Small intestine (tissue), 16 donors: ENCODE measurements at places on chromosomes 6 and 20.

- DNase-seq = no peak
Measured at GRCh38 chr6:134564705-134565104, 246.8 kb upstream of the SGK1 start.

DNA sequence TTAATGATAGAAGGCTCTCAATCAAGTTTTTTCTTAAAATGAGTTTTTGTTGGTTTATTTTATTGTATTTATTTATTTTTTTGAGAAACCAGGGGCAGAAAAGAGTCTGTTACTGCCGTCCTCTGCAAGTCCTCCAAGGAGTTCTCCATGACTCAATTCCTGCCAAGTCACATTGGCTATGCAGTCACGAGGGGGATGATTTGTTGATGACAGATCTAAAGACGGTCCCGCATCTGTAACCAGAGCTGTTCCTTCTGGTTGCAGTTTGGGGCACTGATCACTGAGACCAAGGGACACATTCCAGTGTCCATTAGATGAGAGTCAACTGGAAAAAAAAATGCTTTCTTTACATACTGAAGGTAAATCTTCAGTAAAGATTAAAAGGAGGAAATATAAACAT is 13.9 kb upstream of the TSHZ2 start:
- DNase-seq = no peak

DNA sequence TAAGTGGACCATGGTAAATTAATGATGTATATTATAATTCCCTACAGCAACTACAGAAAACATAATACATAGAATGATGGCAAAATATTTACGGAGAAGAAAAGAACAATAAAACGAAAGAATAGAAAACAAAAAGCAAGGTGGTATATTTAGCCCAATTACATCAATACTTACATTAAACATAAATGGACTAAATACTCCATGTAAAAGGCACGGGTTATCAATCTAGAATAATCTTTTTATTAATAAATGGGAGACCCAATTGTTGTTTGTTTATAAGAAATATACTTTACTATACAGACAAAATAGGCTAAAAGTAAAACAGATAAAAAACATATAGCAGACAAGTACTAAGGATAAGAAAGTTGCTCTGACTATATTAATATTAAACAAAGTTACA is 137.2 kb downstream of the TASP1 start:
- DNase-seq = no peak

DNA sequence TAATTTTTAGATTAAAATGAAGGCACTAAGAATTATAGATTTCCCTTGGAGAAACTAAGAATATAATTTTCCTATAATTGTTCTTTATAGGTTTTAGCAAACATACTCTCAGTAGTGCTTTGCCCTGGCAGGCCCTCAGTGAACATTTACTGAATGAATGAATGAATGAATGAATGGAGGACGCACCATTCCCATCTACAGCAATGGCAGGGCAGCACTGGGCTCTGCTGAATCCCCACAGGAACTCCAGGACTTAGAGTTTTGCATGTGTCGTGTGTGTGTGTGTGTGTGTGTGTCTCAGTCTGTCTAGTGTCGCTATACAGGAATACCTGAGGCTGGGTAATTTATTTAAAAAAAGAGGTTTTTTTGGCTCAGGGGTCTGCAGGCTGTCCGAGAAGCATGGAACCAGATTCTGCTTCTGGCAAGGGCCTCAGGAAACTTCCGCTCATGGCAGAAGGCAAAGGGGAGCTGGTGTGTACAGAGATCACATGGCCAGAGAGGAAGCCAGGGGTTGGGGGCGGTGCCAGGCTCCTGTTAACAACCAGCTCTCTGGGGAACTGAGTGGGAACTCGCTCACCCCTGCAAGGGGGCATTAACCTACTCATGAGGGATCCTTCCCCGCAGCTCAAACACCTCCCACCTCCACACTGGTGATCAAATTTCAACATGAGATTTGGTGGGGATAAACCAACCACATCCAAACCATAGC is 20.1 kb downstream of the RNASET2 start:
- DNase-seq = no peak

- no peak for DNase-seq
Measured at GRCh38 chr6:108793516-108794251, 54.5 kb upstream of the ARMC2 start.

DNA sequence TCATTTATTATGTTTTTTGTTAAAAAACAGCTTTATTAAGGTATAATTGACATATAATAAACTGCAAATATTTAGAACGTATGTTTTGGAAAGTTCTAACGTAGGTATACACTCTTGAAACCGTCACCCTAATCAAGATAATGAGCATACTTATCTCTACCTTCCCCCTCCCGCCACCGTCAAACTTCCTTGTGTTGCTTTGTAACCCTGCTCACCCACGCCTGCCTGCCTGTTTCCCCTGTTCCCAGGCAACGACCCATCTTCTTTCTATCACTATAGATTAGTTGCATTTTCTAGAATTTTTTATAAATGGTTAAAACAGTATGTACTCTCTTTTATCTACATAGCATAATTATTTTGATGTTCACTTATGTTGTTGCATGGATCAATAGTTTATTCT is 33.5 kb upstream of the GCLC start:
- no peak for DNase-seq

DNA sequence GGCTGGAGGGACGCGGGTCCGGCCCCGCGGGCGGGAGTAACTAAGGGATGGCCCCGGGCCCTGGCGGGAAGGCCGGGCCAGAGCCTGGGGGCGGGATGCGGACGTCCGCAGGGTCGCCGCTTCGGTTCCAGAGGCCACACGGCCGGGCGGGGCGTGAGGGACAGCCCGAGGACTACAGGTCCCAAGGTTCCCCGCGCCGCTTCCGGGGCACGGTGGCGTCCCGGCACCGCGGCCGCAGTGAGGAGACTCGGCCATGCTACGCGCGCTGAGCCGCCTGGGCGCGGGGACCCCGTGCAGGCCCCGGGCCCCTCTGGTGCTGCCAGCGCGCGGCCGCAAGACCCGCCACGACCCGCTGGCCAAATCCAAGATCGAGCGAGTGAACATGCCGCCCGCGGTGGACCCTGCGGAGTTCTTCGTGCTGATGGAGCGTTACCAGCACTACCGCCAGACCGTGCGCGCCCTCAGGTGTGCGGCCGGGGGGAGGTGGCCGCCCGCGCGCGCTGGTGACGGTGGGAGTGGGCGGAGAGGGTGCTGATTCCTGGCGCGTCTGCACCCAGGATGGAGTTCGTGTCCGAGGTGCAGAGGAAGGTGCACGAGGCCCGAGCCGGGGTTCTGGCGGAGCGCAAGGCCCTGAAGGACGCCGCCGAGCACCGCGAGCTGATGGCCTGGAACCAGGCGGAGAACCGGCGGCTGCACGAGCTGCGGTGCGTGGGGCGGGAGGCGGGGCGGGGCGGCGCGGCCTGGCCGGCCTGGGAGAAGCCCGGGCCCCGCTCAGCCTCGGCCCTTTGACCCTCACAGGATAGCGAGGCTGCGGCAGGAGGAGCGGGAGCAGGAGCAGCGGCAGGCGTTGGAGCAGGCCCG is at the start of gene MRPS26:
Gene MRPS26, plus strand, starts transcription at position 237 of the 861 bp plus-strand sequence. Its CDS starts 17 bp downstream, at position 254.
- peak; percentile 97 for DNase-seq

DNA sequence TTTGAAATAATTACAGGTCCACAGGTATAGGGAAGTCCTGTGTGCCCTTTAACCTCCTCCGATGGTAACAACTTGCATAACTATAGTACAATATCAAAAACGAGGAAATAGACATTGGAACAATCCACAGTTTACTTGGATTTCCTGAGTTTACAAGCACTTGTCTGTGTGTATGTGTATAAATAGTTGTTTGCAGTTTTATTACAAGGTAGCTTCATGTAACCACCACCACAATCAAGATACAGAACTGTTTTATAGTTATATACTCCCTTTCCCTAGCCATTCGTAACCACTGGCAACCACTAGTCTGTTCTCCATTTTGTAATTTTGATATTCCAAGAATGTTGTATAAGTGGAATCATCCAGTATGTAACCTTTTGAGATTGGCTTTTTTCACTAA is 9.1 kb downstream of the FBXO9 start:
- DNase-seq = no peak

DNA sequence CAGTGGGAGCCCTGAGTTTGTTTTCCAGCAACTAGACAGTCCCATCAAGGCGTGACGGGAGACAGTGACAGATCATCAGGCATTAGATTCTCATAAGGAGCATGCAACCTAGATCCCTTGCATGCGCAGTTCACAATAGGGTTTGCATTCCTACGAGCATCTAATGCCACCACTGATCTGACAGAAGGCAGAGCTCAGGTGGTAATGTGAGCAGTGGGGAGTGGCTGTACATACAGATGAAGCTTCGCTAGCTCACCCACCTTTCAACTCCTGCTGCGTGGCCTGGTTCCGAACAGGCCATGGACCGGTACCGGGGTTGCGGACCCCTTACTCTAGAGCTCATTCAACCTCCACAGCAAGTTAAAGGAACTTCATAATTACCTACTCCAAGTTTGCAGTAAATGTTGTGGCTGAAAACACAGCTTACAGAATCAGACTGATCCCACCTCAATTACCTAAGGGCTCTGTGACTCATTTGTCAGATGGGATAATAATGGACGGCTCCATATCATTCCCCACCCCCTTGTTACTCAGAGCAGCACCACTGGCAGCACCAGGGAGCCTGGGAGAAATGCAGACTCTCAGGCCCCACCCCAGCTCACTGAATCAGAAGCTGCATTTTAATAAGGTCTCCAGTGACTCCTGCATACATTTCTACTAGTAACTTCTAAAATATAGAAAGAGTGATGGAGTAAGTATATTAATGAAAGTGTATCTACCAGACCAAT is 15.7 kb downstream of the PXMP4 start:
- no peak for DNase-seq

DNA sequence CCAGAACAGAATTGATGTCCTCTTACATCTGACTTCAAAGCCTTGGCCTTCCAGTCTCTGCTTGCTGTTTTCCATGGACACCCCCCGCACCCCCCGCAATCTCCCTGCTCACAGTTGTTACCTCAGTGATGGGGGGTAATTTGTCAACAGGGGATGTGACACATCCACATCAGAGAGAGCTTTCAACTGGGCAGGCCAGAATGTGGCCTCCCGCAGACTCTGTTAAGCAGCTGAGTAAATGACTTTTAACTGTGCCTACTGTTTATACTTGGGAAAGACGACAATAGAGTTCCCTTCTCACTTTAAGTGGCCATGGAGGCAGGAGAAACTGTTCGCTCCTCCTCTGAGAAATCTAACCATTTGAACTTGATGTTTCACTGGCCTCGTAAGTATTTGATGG is 51.0 kb downstream of the TXNDC5 start:
- DNase-seq = no peak

DNA sequence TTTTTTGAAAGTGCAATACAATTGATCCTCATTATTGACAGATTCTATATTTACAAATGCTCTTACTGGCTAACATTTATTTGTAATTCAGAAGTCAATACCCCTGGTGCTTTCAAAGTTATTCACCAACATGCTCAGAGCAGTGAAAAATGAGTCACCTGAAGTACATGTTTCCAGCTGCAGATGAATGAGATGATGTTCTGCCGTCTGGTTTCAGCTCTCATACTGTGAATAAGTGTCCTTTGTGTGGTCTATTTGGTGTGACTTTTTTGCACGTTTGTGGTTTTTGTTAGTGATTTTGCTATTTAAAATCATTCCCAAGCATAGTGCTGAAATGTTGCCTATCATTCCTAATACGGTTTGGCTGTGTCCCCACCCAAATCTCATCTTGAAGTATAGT is 22.3 kb upstream of the EYA4 start:
- DNase-seq = no peak

DNA sequence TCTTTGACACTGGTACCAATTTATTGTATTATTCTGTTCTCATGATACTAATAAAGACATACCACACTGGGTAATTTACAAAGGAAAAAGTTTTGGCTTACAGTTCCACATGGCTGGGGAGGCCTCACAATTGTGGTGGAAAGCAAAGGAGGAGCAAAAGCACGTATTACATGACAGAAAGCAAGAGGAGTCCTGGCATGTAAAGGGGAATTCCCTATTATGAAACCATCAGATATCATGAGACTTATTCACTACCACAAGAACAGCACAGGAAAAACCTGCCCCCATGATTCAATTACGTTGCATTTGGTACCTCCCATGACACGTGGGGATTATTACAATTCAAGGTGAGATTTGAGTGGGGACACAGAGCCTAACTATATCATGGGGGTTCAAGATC is 43.4 kb downstream of the SLC22A2 start:
- DNase-seq = no peak

DNA sequence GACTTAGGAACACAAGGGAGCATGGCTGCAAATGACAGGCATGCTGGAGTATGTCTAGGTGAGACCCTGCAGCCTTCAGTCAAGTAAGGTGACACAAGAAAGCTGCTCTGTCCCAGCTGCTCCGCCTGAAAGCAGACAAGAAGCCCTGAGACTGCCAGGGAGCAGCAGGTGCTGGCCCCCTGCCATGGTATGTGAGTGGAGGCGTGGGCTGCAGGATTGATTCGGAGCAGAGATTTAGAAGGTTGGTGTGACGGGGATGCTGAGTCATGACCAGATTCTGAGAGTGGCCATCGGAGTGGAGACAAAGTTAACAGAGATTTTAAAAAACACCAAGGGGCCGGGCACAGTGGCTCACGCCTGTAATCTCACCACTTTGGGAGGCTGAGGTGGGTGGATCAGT is 17.8 kb downstream of the LRP11 start:
- DNase-seq = no peak

GRCh38 chr6:2900221-2900807 is 2.8 kb downstream of the SERPINB9 start:
- DNase-seq = no peak

- DNase-seq = no peak
Measured at GRCh38 chr20:51995551-51995951, 193.2 kb upstream of the SALL4 start.

DNA sequence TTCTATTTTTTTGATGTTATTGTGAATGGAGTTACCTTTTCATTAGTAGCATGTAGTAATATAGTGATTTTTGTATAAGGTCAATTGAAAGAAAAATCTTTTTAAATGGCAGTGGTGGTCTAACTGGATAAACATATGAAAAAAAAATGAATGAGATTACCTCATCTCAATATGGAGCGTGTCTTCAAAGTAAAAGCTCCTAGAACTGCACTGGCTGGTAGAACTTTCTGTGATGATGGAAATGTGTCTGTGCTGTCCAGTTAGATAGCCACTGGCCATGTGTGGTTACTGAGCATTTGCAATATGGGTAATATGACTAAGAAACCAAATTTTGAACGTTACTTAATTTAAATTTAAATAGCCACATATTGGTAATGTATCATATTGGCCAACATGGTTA is 44.1 kb downstream of the MRAP2 start:
- no peak for DNase-seq

- peak; percentile 50 for DNase-seq
Measured at GRCh38 chr6:56699066-56699654, 56.5 kb upstream of the DST start.

DNA sequence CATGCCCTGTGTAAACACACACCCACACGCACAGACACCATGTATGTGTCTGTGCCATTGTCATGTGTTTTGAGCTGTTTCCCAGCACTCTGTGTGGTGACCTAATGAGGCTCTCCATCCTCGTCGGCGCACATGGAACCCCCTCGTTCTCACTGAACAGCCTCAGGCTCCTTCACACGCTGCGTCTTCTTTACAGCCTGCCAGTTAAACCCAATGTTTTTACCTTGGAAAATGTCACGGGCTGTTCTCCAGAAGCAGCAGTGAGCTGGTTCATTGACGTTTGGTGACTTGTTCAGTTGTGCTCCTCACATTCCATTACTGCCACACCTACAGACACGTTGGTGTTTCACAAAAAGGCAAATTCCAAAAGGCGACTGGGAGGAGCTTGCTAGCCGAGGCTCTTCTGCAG is 201.0 kb upstream of the FOXQ1 start:
- peak; percentile 18 for DNase-seq
